ENCODE measurements at places on chromosomes 1 and 21.

DNA sequence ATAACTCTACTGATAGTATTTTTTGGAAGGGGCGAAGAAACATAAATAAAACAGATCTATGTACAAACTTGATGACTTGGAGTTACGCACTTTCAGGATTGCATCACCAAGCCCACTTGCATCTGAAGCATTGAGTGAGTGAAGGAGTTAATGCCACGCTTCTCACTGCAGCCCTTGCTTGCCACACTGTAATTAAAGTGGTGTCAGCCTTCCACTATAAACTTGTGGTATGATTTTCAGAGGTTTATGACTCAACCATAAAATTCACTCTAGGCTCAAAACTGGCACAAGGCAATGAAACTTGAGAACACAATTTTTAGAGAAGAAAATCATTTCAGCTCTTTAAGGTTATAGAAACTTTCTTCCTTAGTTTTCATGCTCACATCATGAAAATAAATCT, 93.9 kb upstream of the PRMT6 start:
- no peak for DNase-seq

DNA sequence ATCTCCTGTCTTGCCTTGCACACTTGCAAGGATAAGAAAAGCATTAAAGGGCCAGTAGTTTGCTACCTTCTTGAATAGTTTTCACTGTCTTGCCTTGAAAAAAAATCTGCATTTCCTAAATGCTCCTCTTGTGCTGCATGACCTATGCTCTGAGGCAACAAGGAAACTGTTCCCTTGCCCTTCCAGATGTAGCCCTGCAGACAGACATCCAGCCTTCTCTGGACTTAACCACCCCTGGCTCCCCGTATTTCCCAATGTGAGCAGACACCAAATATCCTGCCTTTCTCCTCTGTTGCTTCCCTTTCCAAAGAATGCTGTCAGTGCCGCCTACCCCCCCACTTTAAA, 177.6 kb downstream of the GABPA start:
- no peak for DNase-seq

GRCh38 chr1:225878282-225878681, 3.9 kb downstream of the TMEM63A start:
- DNase-seq = no peak

- DNase-seq = no peak
Observed at GRCh38 chr21:32858628-32859027, 87.1 kb upstream of the PAXBP1 start.

- no peak for DNase-seq
Observed at GRCh38 chr21:19830446-19830845, 1167.8 kb upstream of the NCAM2 start.

- no peak for DNase-seq
Observed at GRCh38 chr1:16218014-16218673, 5.7 kb upstream of the ARHGEF19 start.

GRCh38 chr1:66731170-66731865, 20.9 kb upstream of the DYNLT5 start:
- DNase-seq = no peak

DNA sequence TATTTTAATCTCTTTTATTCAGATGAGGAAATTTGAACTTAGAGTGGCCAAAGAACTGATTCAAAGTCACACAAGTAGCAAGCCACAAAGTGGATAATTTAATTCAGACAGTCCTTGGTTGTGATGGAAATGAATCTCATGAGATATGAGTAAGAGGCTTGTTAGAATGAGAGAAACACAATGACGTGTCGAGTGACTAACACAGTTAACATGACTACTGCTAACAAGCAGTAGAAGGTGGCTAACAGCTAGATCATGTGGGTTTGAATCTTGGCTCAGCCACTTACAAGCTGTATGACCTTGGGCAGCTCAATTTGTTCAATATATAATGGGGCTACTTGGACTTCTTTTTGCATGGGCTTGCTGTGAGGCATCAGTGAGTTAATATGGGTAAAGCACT, 104.5 kb upstream of the LMO4 start:
- no peak for DNase-seq

GRCh38 chr1:3742439-3743298, 9.6 kb upstream of the CCDC27 start:
- DNase-seq = no peak

DNA sequence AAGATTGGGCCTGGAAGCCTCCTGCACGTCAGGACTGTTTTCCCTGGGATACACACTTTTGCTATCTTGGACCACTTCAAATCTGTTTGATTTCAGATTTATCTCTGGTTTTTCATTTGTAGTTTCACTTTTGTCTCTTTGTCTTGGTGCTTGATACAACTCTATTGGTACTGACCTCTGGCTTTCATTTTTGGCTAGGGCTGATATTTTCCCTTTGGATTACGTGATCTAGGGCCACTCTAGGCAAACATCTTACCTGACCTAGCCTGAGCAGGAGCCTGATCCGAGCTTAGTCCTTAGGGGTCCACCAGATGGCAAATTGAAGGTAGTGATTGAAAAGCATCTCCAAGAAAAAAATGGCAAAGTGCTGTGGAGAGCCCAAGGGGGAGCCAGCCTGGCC, 39.6 kb downstream of the ZBTB18 start:
- no peak for DNase-seq

- DNase-seq = no peak
Observed at GRCh38 chr21:46213620-46214286, 14.8 kb downstream of the LSS start.

Data from SK-N-DZ (cell line).